NCI-H1105 treated with DMSO at 0.1 percent for 48 hours (cell line): ENCODE measurements at places on chromosomes 7 and 10.

- DNase-seq: no peak
Measured at GRCh38 chr7:157719705-157720655, 383.2 kb downstream of the DNAJB6 start.

GRCh38 chr10:7196284-7196683 is 214.6 kb downstream of the SFMBT2 start:
- no peak for DNase-seq

GRCh38 chr7:18771834-18772566 is 276.5 kb downstream of the HDAC9 start:
- DNase-seq: no peak

DNA sequence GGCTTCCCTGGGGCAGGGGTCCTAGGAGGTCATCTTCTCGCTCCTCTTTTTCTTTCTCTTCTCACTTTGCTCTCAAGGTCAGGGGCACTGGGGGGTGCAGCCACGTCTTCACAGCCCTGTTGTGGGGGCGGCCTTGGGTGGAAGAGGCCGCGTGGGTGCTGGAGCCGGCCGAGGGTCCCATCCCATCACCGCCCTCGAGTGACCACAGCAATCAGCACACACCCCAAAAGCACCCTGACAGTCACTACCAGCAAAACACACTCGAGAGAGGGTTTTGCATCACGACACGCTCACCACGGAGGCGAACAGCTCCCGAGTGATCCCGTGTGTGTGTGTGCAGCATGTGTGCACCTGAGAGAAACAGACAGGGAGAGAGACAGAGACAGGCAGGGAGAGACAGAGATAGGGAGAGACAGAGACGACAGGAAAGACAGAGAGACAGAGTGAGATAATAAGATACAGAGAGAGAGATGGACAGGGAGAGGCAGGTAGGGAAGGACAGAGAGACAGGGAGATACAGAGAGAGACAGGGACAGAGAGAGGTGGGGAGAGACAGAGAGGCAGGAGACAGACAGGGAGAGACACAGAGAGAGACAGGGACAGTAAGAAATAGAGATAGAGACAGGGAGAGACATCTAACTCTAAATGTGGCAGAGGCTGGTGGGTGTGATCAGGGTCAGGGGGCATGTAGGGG is 100.9 kb downstream of the WDR37 start:
- DNase-seq: no peak

DNA sequence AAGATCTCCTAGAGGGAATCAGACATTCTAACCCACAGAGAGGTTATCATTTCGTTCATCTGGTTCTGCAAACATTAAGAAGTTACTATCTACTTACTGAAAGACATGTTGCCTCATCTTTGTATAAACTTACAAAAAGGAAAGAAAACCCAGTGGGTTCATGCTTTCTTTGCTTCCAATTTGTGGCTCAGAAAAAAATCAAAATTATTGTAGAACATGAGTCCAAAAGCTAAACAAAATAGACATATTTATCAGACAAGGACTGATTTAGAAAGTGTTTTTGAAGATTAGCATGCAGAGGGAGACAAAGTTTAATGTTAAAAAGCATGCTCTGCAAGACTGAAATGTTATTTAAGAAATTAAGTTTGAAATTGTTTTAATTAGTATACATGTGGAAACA is 123.1 kb downstream of the MBL2 start:
- no peak for DNase-seq

GRCh38 chr10:17199351-17199804 is 2.1 kb downstream of the TRDMT1 start:
- DNase-seq: peak; percentile 2

DNA sequence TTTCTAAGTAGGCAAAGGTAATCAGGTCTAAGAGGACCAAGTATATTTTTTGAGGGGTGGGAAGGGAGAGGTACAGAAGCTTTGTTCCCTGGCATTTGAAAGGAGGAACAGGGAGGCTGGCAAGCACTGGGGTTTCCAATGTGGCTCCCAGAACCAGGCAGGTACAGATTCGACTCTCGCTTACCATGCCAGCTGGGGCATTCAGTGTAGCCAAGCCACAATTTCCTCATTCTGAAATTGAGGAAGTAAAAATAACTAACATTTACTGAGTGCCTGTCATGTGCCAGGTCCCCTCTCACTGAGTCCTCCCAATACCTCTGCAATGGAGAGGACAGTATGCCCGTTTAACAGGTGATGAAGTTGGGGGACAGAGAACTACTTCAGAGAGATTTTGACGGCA is 45.9 kb upstream of the BET1 start:
- no peak for DNase-seq

- no peak for DNase-seq
Measured at GRCh38 chr10:31924833-31925232, 3.8 kb downstream of the ARHGAP12 start.

- DNase-seq: no peak
Measured at GRCh38 chr7:24129597-24129996, 154.4 kb upstream of the NPY start.

DNA sequence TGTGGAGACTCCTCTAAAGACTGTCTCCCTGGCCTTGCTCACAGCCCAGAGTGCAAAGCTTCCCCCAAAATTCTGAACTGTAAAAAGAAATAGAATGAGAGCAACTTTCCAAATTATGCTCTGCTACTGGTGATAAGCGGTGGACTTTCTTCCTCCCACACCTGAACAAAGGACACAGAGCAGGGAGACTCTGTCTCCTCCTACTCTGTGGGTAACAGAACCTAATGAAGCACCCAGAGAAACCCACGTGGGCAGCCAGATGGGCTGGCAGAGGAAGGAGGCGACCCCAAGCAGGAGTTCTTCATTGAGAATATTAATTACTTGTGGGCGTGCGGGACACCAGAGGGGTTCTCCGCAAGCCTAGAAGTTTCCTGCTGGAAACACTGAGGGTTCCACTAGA is 139.5 kb downstream of the KMT2E start:
- DNase-seq: no peak

GRCh38 chr10:117170244-117170643 is 27.0 kb upstream of the KCNK18 start:
- no peak for DNase-seq

DNA sequence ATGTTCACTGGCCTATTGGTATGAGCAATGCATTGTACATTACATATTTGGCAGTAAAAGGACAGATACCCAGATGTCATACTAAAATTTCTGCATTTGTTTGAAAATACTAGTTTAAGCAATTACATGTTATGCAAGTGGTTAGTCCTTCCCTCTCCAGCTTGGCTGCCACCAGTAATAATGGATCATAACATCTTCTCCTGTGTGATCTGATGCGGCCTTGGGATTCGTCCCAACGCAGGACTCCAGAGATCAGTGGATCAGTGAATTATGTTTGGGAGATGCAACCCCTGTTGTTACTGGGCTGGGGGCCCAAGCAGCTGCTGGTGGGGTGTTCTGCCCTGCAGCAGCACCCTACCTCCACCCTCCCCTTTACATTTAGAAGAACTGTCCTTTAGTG is 11.2 kb upstream of the PDK4 start:
- DNase-seq: no peak

- DNase-seq: no peak
Measured at GRCh38 chr10:3578159-3578558, 206.8 kb downstream of the KLF6 start.

DNA sequence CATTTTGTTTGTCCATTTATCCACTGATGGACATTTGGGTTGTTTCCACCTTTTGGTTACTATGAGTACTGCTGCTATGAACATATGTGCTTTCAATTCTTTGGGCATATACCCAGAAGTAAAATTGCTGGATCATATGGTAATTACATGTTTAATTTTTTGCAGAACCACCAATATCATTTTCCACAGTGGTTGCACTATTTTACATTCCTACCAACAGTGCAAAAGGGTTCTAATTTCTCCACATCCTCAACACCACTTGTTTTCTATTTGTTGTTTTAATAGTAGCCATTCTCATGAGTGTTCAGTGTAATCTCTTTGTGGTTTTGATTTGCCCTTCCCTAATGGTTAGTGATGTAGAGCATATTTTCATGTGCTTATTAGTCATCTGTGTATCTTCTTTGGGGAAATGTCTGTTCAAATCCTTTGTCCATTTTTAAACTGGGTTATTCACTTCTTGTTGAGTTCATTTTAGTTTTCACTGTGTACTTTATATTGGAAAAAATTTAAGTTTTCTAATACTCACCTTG is 101.9 kb downstream of the HIBADH start:
- DNase-seq: no peak

DNA sequence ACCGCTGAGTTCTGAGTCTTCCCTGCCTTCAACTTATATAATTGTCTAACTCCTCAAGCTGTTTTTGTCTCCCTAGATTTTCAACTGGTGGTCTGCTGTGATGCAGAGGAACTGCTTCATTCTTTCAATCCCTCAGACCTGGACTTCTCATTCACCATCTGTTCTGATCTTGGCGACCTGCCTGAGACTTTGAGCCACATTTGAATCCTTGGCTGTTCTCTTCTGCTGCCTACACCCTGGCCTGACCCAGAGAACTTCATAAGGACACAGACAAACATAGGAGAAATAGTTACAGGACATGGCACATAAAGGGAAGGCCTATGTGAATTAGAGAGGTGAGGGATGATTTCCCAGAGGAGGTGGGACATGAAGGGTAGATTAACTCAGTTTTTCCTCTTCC is 326.7 kb downstream of the PTEN start:
- DNase-seq: no peak

DNA sequence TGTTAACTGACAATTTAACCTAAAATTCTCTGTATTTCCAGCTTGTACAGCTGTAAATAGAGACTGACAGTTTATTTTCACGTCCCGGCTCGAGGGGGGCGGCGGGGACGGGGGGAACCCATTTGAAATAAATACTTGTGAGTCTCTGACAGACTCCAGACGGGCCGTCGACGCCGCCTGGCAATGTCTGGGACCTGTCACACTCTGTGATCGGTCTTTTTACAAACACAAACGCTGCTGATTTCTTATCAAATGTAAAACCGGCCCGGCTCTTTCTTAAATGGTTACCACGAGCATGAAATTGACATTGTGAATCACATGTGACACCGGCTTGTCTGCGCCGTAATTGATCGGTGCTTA is 57.0 kb downstream of the UNCX start:
- no peak for DNase-seq

DNA sequence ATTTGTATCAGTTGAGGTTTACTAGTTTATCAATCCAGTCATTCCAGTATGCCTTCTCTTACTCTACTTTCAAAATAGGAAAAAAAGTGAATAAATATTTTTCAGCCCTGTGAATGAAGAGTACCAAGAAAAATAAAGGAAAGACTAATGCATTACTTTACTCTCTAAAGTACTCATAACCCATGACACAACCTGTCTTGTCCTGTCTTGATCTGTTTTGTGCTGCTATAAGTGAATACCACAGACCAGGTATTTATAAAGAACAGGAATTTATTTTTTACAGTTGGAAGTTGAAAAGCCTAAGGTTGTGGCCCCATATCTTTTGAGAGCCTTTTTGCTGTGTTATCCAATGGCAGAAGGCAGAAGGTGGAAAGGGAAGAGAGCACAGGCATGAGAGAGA is 194.6 kb upstream of the DKK1 start:
- DNase-seq: no peak

DNA sequence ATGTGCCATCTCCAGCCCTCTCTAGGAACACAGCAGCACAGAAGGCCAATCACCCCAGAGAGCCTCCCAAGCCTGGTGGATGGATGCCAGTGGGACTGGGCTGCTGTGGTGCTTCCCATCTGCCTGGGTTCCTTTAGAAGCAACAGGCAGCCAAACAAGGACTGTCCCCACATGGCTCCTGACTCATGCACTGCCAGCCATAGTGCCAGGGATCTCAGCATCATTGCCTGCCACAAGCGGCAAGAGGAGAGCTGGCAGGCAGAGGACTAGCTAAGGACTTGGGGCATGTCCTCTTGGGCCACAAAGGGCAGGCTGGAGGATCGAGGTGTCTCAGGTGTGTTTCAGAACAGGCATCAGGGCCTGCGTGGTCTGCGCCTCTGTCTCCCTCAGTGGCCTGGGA is 23.4 kb upstream of the FIGNL1 start:
- no peak for DNase-seq

GRCh38 chr10:94307046-94307615 is 55.6 kb downstream of the NOC3L start:
- no peak for DNase-seq

GRCh38 chr7:42342381-42342780 is 105.4 kb upstream of the GLI3 start:
- no peak for DNase-seq

GRCh38 chr7:136847858-136848257 is 20.6 kb upstream of the CHRM2 start:
- no peak for DNase-seq

GRCh38 chr10:122362621-122363020 is 11.9 kb upstream of the PLEKHA1 start:
- DNase-seq: no peak

- no peak for DNase-seq
Measured at GRCh38 chr7:142323706-142324105, 65.8 kb upstream of the PRSS58 start.

- no peak for DNase-seq
Measured at GRCh38 chr10:49081547-49082275, 33.6 kb downstream of the VSTM4 start.

DNA sequence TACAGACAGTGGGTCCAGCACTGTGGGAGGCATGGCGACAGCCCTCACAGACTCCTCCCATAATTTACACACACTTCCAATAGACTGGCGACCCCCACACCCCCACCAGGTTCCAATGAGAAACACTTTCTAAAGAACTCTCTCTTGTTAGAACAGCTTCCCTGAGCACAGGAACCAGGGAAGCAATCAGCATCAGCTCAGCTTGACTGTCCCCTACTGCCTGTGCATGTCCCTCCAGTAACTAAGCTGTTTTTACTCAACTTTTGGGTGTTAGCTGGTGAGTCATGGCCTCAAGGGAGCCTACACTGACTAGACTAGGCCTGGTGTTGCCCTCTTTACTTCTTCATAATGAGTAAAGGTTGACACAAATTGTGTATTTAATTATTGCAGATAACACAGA is 32.6 kb upstream of the HERPUD2 start:
- no peak for DNase-seq

DNA sequence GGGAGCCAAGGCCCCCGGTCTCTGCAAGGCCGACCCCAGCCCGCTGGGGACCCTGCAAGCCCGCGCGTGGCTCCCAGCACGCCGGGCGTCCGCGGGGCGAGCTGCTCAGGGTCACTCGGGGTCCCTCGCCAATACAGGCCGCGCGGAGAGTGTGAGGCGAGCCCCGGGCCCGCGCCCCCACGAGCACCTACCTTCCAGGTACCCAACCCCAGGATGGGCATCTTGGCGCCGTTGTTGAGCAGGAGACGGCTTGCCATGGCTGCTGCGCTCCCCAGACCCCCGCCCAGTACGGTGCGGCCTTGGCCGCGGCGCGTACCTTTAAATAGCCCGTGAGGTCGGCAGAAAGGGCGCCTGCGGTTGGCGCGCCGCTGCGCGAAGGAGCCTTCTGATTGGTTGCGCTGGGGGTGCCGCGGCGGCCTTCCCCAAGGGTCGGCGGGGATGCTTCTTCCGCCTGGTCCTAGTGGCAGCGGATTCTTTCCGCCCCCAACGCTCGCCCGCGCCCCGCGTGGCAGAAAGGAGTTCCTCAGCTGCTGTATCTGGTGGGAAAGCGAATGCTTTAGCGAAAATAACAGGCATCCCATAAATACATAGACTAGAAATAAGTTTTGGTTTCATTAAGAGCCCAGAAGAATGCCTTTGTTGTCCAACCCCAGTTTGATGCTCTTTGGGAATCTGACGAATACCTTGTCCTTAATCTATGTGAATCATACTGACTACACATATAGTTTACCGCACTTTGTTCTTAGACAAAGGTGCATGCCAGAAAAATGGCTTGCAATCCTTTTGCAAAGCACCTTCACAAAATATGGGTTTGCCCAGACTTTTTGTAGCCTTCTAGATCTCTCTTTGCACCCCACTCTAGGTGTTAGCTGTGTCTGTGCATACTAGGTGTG is at the start of gene AKR1B1:
Gene AKR1B1 (minus strand): TSS at position 295 of the 893 bp plus-strand sequence. CDS start 38 bp downstream, at position 257.
- DNase-seq: peak; percentile 93
